ENCODE measurements at places on chromosomes 12 and 14.

DNA sequence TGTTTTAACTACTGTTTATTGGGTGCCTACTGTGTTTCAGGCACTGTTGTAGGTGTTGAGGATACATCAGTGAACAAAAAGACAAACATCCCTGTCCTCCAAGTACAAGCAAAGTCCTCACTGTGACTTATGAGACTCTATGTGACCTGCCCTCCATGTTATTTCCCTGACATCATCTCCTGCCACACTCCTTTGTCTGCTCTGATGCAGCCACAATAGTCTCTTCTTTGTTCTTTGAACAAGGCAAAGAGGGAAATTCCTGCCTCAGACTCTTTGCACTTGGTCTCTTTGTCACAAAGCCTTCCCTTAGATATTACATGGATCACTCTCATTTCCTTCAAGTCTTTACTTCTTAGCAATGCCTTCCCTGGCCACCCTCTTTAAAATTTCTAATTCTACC lies 240.1 kb upstream of the SRRM4 start:
- no peak for DNase-seq

- peak; percentile 52 for DNase-seq
Measured at GRCh38 chr12:112906712-112907414, at the start of gene OAS1. Gene OAS1 (plus strand): TSS chr12:112906962. CDS start chr12:112907040, 78 bp downstream.

GRCh38 chr12:128408669-128409068 lies 141.7 kb downstream of the TMEM132C start:
- no peak for DNase-seq

GRCh38 chr14:66038618-66039017 lies 447.6 kb upstream of the CCDC196 start:
- no peak for DNase-seq

DNA sequence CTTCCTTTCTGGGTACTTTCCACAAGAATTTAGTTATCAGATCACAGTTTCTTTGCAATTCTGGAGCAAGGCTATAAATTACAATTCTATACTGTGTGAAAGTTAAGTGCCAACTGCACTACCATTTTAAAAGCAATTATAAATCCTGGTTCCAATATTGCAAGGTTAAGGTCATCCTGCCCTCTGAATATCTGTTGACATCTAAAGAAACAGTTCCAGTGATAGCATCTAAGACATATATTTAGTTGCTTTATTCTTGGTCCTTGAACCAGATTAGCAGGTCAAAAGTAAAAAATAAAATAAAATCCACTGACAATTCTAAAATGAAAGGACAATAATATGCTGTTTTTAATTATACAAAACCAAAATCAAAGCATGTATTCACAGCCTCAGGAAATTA lies 334.2 kb downstream of the ATXN7L3B start:
- DNase-seq = no peak

Measured in CD4-positive, alpha-beta T cell treated with Interleukin-1 beta for 1 hour (primary cell).